NCI-H1694 (cell line): ENCODE measurements at places on chromosomes 12 and 14.
A peak's percentile ranks its signal among the peaks of the same experiment; 100 is the strongest.

DNA sequence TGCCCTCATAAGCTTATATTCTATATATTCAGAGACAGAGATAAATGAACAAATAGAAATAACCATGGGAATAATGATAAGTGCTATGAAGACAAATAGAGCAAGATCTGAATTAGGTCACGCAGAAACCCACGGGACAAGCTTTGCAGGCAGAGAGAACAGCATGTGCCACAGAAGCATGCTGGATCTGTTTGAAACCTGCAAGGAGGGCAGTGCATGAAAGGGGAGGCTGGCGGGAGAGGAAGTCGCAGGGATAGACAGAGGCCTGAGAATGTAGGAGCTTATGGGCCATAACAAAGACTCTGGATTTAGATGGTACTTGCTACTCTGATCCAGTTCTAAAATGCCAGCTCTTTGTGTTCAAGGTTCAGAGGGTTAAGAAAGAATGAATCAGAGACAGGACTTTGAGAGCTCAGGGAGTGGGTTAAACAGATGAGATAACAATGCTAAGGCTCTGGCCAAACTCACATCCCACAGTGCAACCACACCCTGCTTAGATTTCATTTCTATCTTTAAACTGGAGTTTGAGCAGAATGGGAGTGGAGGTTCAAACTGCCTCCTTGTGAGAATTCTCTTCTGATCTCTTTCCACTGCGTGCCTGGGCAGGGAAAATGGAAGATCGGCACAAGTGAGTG, 49.2 kb upstream of the PPP1R12A start:
- no peak for DNase-seq

DNA sequence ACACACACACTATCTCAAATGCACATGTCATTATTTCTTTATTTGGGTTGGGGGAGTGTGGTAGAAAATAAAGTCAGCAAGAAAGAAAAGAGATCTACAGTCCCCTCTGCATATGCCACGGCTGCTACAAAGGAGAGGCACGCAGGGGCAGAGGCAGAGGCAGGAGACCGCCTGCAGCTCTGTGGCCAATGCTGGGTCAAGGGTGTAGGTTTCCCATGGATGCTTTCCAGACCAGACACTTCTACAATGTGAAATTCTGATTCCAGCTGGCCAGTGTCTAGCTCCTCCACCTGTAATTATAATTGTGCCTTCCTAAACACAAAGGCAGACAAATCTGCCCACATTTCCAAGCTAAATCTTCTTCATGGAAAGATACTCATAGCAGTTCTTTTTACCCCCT, 19.2 kb downstream of the VPS37B start:
- no peak for DNase-seq

DNA sequence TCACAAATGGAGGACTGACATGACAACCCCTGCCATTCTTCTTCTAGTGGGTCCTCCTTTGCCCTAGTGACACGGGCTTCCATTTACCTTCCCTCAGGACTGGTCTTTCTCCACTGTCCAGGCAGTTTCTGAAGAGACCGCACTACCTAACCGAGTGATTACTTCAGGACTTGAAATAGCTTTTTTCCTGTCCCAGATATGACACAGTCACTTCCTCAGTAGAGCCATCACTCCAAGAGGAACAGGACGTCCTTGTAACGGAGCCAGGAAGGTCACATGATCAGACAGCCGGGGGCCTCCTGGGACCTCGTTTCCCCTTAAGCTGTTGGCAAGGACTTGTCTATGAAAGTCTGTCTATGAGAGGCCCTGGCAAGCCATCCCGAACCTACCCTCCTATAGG, 62.3 kb downstream of the FOS start:
- no peak for DNase-seq

GRCh38 chr14:102909462-102909861, 13.0 kb upstream of the AMN start:
- no peak for DNase-seq

DNA sequence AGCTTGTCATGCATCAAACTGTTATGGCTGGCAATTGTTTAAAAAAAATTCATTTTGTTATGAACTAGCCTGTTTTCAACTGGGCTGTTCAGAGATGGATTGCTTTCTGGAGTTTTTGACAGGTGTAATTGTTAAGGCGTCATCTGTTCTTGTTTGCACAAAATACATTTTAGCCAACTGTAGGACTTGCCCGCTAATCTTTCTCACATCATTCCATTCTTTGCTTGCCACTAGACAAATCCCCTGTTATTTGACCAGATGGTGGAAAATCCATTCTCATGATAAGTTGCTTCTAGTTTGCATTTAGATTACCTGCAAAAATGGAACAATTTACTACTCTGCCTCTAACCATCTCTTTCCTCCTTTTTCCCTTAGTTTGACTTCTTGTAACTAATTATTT, 114.3 kb downstream of the NPAS3 start:
- DNase-seq = peak; percentile 59

DNA sequence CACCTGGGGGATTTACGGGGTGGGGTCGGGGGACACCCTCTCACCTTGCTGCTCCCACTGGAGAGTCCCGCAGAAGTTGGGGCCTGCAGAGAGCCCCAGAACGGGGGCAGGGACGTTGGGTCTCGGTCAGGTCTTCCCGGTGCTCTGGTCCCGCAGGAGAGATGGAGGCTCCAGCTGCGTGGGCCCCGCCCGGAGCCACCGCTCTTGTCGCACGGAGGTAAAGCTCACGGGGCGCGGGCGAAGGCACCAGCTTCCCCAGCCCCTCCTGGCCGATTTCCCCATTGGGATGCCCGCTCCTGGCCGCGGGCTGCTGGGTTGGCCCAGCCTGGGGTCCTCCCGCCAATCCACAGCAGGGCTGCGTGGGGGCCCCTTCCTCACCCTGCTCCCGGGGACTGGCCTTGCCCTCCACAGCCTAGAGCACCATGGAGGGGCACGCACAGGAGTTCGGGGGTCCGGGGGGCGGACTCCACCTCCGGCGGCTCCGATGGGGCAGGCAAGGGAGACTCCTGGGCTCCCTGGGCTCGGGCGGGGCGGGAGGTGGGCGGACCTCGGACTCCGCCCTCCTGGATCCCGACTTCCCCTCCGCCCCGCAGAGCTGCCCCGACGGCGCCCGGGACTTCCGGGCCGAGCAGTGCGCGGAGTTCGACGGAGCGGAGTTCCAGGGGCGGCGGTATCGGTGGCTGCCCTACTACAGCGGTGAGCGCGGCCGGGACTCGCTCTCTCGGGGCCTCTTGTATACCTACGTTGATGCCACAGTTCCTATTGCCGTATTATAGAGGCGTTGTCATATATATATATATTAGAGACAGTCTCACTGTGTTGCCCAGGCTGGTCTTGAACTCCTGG, 8.4 kb downstream of the PAPLN start:
- no peak for DNase-seq

- no peak for DNase-seq
Observed at GRCh38 chr14:78992867-78993266, 822.7 kb downstream of the NRXN3 start.

- DNase-seq = no peak
Observed at GRCh38 chr14:35519986-35520385, 14.0 kb upstream of the INSM2 start.

DNA sequence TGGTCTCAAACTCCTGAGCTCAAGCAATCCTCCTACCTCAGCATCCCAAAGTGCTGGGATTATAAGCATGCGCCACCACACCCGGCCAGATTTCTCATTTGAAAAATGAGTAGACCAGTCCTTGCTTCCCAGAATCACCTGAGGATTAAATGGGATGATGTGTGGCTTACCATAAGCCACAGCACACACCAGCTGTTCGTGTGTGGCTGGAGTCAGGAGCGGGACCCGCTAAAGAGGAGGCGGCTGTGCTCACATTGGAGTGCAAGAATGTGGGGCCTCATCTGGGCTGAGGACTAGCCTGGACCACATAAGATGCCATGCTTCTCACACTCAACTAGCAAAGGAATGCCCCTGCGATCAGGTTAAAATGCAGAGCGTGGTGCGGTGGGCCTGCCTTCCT, 6.7 kb upstream of the ALDH2 start:
- no peak for DNase-seq

- DNase-seq = no peak
Observed at GRCh38 chr12:108313606-108314351, 25.3 kb downstream of the CMKLR1 start.

- no peak for DNase-seq
Observed at GRCh38 chr12:47591795-47592194, 114.0 kb downstream of the RPAP3 start.

- no peak for DNase-seq
Observed at GRCh38 chr14:20671597-20672283, 12.6 kb upstream of the RNASE4 start.

GRCh38 chr12:100489251-100489820, 15.7 kb downstream of the NR1H4 start:
- no peak for DNase-seq

- no peak for DNase-seq
Observed at GRCh38 chr12:41967668-41968500, 176.8 kb downstream of the GXYLT1 start.
